Central memory CD4-positive, alpha-beta T cell (primary cell): ENCODE measurements at places on chromosomes 7 and 10.

DNA sequence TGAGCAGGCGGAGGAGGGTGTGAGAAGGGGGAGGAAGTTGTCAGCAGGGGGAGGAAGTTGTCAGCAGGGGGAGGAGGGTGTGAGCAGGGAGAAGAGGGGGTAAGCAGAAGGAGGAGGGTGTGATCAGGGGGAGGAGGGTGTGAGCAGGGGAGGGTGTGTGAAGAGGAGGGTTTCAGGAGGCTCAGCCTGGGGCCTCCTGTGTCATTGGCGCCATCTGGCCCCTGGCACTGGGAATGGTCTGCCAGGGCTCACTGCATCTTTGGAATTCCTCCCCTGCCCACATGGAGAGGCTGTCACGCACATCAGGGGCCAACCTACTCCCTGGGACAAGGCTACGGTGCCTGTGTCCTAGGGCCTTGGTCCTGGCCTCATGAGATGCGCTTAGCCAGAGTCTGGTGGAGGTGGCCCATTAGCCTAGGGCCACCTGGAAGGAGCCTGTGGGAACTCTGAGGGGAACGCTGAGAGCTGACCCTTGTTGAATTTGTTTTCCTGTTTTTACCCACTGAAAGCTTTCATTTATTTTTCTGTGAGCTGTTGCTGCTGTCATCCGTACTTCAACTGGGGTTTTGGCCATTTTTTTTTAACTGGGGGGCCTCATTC lies 18.0 kb downstream of the CAMK2B start:
- DNase-seq: no peak

DNA sequence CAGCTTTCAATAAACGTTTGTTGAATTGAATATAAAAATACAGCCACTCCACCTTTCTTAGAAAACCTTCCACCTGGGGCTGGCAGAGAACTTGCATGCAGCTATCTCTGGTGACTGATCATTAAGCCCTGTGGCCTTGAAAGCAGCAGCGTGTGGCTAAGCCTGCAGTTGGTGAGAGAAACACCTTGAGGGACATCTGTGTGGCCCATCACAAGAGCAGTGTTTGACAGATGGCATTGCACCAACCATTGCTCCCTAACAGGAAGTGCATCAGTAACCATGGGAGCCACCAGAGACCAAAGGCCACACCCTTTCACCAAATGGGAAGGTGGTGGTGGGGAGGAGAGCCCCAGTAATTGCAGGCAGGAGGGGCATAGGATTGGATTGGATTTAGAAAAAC lies 22.4 kb downstream of the RHOBTB1 start:
- DNase-seq: no peak

- DNase-seq: no peak
Observed at GRCh38 chr10:84685047-84685660, 356.8 kb downstream of the CCSER2 start.

DNA sequence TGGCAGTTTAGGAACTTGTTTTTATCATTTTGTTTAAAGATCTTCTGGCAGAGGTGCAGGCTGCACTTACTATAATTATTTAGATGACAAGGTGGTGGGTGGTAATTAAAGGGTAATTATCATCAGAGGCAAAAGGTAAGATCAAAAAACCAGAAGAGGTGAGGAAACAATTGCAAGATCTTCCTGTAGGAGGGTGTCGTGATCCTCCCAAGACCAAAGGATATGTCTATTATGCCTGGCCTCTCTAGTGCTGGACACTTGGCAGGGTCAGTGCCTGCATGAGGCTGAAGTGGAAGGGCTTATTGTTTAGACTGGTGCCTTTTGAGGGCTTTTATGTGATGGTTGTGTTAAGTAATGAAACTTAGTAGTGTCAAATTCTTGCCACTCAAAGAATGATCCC lies 1.8 kb upstream of the WAPL start:
- no peak for DNase-seq

GRCh38 chr7:116524221-116524608 lies 621 bp upstream of the CAV1 start:
- no peak for DNase-seq

DNA sequence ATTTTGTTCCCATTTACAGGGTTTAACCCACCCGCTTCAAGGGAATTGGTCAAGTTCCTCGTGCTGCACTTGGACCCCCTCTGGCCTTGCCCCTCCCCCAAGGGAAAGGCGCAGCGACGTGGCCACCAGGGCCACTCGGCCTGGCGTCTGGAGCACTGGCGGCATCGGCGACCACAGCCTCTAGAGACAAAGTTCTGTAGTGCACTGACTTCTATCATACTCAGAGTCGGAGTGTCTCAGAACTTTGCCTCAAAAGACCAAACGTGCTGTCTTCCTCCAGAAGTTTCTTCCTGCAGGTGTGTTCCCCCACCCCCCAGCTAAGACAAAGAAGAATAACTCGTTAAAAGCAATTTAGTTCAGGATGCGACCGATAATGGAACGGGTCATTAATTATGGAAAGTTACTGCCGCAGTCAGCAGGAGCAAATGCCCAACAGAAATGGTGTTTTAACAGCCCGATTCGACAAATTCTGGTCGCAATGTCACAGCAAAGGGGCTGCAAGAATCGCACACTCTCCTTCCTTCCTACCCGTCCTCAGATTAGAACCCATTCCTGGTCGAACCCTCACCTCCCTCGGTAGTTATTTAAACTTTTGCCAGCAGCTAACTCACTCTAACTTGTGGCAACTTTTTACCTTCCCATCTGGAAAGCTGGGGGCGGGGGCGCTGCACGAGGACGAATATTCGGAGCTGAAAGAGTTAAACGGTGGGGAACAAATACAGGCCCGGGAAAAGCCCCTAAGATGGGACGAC lies 202.1 kb upstream of the NFE2L3 start:
- DNase-seq: no peak

- DNase-seq: no peak
Observed at GRCh38 chr7:31082447-31082846, 30.3 kb downstream of the ADCYAP1R1 start.

GRCh38 chr10:60377042-60377352 lies 12.7 kb downstream of the ANK3 start:
- no peak for DNase-seq

DNA sequence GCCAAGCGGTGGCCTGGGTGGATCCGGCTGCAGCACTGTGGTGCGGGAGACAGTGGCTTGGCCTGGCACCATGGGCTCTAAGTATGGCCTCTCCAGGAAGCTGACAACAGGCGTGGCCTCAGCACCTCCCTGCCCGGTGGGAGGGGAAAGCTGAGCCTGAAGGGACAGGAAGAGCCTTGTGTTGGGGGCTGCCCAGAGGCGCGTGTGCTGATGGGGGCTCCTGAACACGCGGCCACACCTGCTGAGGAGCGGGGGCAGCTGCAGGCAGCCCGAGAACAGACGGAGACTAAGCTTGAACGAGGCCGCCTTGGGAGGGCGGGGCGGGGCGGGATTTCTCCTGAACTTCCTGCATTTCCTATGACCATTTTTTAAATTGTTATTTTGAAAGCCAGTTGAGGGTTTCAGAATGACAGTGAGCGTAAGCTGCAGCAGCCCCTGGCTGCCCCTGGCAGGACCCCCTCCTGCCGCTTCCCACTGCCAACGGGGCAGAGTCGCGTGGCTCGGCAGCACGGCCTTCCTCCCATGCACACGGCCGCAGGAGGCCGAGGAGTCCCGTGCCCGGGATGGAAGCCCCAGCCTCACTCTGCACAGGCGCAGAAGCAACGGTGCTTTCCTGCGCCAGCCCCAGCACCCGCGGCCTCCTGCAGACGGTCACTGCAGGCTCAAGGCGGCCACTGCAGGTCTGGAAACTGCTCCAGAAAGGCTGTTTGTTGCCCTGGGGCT lies 43.2 kb downstream of the DPYSL4 start:
- no peak for DNase-seq

- no peak for DNase-seq
Observed at GRCh38 chr10:101267290-101267680, 38.0 kb upstream of the LBX1 start.

GRCh38 chr10:101287183-101287996 lies 58.1 kb upstream of the LBX1 start:
- DNase-seq: no peak

- no peak for DNase-seq
Observed at GRCh38 chr7:101363196-101363733, 590 bp downstream of the COL26A1 start.

DNA sequence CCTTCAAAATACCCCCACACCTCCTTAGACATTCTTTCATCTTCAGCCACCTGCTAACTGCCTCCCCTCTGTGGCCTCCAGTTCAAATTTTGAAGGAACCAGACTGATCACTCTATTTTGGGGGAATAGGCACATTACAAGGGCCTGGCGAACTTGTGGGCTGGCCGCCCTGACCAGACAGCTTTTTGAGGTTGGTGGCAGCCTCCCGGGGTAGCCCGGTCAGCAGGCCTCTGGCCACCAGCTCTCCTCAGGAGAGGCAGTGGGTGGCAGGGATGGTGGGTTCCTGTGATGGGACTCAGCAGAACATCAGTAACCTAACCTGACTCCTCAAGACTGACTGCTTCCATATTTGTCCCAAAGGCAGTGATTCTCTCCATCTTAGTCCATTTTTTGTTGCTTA lies 17.4 kb upstream of the EEPD1 start:
- no peak for DNase-seq

- DNase-seq: no peak
Observed at GRCh38 chr7:4880218-4880617, 3.3 kb downstream of the RADIL start.

DNA sequence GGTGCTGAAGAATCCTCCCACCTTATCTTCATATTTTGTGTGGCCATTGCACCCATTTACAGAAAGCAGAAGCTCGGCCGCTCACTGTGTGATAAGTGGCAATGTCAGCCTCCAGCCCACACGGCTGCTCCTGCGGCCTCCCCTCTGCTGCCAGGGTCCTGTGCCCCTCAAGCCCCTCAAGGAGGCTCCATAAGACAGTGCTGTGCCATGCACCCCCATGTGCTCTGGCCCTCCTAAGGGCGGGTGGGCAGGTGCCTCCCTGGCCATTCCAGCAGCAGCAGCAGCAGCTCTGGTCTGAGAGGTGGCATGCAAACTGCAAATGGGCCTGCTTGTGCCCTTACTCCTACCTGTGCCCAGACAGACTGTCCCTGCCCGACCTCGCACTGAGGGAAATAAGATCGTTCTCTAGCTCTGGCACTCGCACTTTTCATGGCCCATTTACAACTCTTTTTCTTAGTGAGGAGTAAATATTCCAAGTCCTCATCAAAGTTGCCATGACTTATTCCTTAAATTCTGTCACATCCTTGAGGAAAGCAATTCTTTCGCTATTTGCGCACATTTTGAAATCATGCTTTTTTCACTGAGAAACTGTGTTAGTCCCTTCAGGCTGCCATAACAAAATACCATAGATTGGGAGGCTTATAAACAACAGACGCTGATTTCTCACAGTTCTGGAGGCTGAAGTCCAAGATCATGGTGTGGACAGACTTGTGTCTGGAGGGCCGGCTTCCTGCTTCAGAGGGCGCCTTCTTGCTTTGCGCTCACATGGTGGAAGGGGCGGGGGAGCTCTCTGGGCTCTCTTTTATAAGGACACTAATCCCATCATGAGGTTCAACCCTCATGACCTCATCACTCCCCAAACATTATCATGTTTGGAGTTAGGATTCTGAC lies 187.8 kb downstream of the COBL start:
- DNase-seq: no peak

- no peak for DNase-seq
Observed at GRCh38 chr7:83415840-83416239, 233.1 kb downstream of the SEMA3E start.

DNA sequence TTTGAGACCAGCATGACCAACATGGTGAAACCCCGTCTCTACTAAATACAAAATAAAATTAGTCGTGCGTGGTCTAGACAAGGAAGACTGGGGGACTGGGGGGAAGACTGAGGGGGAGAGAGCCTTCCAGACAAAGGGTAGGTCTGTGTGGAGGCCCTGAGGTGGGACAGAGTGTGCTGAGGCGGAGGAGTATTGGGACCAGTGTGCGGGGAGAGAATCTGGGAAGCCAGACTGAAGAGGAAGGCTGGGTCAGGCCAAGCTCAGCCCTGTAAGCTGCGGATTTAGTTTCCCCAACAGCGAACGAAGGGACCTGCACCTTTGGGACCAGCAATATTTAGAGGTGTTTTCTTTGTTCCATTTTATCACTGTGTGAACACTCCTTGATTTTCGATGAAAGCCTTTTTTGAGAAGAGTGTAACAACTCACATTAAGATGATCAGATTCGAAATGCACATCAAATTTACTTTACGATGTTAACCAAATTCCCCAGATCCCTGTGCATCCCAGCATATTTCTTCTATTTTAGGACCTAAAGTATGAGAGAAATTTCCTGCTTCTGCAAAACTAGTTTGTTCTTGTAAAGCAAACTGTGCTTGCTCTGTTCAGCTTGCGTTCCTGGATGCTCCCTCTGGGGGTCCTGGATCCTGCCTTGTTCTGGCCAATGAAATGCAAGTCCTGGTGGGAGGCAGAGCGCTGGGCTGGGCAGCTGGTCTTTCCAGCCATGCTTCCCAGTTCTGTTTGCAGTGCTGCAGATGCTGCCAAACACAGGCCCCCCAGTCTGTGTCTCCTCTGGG lies 39.4 kb downstream of the PLAU start:
- DNase-seq: no peak

DNA sequence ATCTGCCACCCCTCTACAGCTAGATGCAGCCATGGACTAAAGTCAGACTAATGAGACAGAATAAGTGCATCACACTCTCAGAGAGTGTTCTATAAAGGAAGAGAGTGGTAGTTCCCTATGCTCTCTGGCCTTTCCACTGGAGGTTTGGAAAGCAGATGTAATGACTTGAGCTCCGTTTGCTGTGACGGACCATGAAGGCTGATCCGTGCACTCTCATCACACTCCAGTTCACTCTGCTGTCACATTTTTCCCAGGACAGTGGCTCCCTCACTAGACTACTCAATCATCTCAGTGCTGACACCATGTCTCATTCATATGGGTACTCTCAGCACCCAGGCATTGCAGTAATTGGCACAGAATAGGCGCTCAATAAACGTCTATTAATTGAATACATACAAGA lies 20.4 kb downstream of the TRDMT1 start:
- DNase-seq: no peak

- DNase-seq: no peak
Observed at GRCh38 chr10:107657851-107658250, 493.3 kb upstream of the SORCS1 start.

DNA sequence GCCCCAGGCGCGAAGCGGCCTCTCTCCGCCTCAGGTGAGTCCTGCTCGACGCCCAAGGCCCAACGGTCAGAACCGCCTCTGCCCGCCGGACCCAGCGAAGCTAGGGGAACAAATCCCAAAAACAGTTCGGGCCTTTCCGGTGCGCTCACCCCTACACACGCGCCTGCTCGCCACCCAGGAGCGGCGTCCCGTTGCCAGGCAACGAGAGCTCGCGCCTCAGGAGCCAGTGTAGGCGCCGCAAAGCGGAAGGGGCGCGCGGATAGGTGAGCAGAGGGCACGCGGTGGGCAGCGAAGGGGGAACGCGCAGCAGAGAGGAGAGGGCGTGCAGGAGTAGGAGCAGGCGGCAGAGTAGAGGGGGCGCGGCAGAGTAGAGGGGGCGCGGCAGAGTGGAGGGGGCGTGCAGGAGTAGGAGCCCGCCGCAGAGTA lies at the start of the genes DYDC1 and DYDC2:
TSS of gene DYDC1 (minus strand) at position 193 of the 426 bp plus-strand sequence. CDS start 4,154 bp downstream, outside the sequence.
TSS of gene DYDC2 (plus strand) at position 219 of the 426 bp plus-strand sequence. CDS start 5,663 bp downstream, outside the sequence.
- DNase-seq: peak; percentile 6
